ENCODE measurements at places on chromosomes 2 and 18.
A peak's percentile ranks its signal among the peaks of the same experiment; 100 is the strongest.

DNA sequence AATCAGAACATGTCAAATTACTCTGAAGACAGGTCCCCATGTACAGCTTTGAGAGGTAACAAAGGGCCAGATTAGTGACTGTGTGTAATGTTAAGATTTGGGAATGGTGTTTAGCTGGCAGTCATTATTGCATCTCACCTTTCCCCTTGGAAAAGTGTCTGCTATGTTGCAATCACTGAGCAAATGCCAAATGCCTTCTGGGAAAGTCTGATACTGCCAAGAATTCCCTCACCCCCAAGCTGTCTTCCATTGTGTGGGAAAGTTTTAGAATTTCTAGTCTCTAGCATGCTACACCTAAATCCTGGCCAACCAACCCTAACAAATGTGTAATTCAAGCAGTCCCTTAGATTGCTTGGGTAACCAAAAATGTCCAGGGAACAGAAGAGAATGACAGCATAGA, 13.6 kb upstream of the PELI1 start:
- no peak for DNase-seq

DNA sequence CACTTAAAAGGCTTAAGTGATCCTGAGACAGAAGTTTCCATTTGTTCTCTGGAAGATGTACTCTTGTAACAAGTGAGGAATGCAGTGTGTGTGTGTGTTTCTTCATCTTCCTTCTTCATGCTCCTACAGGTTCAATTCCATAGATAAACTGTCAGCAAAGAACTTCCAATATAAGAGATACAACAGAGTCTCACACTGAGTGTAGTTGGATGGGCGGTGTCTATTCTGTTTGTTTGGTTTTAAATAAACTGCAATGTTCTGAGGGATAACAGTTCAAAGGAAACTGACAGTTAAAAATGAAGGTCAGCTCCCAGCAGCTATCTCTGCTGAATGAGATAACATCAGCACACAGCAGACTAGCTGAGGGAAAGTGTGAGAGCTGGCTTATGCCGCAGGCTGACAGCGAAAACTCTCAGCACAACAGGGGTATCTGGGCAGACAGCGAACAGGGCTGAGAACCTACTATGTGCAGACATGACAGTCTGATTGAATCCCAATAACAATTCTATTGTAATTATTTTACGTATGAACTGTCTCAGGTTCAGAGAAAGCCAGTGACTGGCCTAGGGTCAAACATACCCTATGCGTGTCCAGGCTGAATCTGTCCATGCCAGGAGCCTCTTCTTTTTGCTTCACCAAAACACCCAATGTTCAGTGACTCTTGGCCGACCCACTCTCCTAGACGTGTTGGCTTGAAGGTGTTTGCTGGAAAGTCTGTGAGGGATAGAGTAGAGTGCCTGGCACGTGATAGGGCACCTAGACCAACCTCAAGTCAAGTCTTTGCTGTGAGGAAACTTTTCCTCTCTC, 201.9 kb upstream of the TRIB2 start:
- DNase-seq, result peak; percentile 16

DNA sequence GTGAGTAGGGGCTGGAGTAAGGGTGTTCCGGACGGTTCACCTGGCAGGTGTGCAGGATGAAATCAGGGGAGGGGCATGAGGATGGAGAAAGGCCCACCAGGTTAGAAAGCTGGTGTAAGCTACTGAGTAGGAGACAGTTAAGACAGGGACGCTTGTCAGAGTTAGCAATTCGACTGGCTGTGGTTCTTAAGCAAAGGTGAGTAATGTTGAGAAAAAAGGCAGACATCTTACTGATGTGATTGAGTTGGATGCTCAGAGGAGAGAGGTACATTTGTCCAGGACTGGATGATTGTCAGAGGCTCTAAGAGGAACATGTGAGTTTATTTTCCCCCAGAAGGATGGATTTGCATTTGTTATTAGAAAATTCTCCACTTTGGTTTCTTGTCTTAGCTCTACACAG, 90.5 kb upstream of the MGAT5 start:
- DNase-seq, result no peak

DNA sequence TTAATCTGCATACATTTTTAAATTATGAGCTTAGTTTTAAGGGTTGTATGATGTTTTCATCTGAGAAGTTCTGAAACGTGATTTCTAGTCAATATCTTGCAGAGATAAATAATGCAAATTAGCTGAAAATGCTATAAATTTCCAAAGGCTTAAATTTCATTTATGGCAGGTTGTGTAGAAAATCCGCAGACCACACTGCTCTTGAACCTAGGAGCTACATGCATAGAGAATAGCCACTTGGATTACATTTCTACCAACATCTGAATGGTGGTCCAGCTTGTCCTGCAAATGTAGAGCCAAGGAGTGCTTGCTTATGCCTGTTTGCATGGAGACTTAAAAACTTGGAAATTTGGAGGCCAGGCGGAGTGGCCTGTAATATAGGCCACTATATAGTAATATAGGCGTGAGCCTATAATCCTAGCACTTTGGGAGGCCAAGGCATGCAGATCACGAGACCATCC, 6.8 kb downstream of the MAT2A start:
- no peak for DNase-seq

DNA sequence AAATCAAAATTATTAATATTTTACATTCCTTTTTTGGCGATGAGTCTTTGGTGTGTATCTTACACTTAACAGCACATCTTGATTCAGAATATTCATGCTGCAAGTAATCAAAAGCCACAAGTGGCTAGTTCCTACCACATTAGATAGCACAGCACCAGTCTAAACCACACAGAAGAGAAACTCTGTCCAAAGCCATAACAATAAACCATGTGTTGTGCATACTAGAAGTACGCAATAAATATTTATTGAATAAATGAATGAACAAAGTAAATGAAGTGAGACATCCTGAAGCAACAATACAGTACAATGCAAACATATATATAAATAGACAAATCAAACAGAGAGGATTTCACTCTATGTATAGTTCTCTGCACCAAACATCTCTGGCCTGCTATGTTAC, 287.3 kb downstream of the EXOC6B start:
- no peak for DNase-seq

GRCh38 chr2:121099329-121100290, 185.4 kb downstream of the TFCP2L1 start:
- no peak for DNase-seq

DNA sequence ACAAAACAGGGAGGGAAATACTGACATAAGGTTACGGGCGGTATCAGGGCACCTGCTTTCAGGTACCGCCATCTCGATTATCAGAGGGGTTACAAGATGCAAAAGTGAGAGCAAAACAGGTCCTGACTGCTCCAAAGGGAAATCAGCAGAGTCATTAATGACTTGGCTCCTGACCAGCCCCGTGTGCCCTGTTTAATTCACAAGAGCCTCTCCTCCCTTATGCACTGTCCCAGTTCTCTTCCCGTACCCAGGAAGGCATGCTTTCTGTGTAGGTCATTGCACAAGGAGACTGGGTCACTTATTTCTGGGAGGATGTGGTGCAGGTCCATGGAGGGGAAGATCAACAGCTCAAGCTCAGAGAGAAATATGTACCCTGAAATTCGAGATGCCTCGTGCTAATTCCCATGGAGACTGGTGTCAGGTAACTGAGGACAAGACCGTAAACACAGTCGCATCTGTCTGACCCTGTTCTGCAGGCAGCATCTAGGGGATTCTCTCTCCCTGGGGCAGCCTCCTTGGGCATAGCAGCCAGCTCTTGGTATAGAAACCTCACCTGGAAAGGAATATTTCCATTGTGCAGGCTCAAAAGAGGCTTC, 79.9 kb downstream of the HNRNPLL start:
- DNase-seq, result no peak

DNA sequence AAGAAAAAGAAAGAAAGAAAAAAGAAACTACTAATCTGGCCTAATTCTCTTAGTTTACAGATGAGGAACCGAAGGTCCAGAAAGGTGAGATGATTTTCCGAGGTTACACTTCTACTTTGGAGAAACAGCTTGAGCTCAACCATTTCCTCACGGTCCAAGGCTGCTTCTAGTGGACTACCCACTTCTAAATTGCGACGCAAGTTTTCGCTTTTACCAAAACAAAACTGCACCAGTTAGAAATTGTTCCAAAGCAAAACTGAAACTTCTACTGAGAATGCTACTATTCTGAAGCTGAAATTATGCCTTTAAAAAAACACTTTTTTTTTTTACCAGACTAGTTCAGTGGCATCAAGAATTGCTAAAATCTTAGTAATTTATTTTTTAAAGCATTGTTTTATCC, 101.6 kb downstream of the INO80D start:
- no peak for DNase-seq

- no peak for DNase-seq
These were observed 137.9 kb downstream of the SLC4A3 start for GRCh38 chr2:219765231-219765911.

DNA sequence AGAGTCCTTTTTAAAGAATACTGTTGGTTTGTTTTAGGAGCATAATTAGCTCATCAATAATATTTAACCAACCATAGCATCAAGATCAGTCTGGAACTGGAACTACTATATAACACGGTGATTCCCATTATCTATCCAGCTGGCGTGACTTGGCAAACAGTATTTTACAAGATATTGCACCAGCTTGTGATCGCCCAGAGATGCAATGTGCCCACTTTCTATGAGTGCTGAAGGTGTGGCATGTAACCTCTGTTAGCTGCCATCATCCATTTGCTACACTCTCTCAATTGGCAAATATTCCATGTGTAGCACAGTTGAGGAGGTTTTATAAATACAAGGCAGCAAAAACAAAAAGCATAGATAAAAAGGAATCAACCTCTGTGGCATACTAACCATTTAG, 64.9 kb downstream of the FIGN start:
- no peak for DNase-seq

DNA sequence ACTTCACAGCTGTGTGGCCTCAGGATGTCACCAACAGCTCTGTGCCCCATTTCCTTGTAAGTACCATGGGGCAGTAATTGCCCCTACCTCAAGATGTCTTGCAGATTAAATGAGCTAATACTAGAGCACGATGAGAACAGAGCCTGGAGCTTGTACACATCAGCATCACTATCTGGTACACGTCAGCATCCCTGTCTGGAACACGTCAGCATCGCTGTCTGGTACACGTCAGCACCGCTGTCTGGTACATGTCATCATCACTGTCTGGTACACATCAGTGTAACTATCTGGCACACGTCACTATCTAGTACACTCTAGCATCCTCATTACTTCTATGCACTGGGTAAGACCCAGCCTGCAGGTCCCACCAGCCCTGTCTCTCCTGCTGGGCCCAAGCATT, 37.2 kb downstream of the AQP12A start:
- no peak for DNase-seq

DNA sequence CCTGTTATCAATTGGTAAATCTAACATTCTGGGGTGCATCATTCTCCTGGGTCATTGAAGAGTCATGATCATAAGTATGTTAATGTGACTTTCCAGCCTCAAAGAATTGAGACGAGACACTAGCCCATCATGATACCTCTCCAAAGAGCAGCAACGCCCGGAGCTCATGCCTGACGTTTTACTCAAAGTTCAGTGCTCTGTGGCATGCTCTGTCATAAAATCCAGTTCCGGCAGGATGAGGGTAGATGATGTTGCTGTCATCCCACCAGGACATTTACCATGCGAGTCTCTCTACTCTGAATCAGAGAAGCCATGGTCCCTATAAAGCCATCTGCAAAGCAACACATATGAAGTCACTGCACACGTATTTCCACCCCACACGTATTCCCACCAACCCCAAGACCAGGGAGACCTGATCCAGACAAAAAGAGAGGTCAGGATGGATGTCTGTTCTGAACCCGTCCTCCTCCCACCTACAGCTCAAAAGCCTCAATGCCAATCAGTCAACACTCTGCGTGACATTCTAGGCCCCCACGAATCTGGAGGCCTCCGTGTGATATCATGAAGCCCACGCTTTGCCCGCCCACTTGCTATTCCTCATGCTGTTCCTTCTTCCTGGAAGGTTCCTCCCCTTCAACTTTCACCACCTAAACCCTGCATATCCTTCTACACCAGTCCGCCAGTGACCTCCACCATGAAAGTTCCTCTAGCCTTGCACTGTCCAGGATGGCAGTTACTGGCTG, 85.8 kb downstream of the DNMT3A start:
- DNase-seq, result no peak

DNA sequence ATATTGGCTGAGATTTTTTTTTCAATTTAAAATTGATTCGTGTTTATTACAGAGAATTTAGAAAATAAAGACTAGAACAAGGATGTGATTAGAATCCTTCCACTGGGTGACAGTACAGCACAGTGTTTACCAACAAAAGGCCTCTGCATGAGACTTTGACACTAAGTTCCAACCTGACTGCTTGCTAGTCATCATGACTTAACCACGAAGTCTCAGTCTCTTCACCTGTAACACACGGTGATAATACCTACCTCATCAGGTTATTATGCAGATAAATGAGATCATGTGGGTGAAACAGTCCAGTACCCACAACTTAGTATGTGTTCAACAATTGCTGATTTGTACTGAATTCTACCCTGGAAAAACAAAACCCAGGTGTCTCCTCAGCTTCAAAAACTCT, 151.2 kb downstream of the STK39 start:
- no peak for DNase-seq

DNA sequence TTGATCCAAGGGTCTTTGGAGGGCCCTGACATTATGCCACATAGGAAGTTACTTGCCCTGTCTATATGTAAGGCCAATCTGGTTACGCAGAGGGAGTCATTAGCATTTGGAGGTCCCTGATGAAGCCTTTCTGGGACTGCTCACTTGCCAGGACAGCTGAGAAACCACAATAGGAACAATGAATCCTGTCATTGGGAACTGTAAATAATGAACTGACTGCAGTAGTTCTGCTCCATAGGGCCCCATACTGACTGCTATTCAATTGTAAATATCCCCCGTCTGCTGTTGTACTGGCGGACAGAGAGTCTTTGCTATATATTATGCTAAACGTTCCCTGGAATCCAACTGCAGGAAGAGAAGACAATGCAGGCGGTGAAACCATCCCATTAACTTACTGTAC, 149.4 kb upstream of the DCC start:
- no peak for DNase-seq

DNA sequence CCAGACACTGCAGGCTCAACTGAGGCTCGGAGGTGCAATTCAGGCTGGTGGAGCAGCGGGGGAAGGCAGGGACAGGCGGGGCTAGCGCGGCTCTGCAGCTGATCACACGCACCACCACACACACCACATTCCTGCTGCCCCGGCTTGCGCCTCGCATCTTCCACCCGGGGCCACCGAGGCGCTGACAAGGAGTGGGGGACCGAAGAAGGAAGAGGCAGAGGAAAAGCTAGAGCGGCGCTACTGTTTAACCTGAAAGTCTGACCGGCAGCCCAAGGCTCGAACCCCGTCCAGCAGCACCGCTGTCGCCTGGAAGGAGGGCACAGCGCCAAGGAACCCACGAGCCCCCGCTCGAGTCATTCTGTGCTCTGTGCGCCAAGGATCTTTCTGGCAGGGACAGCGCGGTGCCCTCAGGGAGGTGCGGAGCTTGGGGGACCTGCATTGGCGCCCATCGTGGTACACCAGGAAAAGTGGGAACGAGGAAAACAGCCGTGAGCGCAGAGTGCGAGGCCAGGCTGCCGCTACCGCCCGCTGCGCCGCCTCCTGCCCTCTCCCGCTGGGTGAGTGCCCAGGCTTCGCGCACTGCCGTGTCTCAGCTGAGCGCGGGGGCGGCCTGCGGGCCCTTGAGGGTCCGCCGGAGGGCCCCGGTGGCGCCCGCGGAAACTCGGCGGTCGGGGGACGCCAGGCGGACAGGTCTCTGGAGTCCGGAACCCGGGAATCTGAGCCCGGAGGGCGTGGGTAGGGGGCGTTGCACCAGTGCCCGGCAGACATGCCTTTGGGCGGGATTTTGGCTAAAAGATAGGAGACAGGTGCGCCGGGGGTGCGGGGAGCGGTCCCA, 860 bp upstream of the KCNJ3 start:
- DNase-seq, result no peak

- no peak for DNase-seq
These were observed 353.8 kb upstream of the SPRED2 start for GRCh38 chr2:65786007-65786717.

- no peak for DNase-seq
These were observed 357.5 kb downstream of the PTPRM start for GRCh38 chr18:7924616-7925015.

Data from T-helper 1 cell (primary cell).